Kidney (tissue), 22 donors: ENCODE measurements at places on chromosomes 12 and 14. TPM values are rescaled to one million over a fixed set of nuclear protein-coding genes. Genes with fewer than 3 reads are reported as not detected.

GRCh38 chr14:104356020-104356737 lies 217.8 kb downstream of the KIF26A start:
- H3K4me3 ChIP-seq: no peak overlapping the region
- no peaks in the 10 kb centered on the region for H3K4me1 ChIP-seq
- no peaks in the 10 kb centered on the region for H3K27me3 ChIP-seq
- no peaks in the 10 kb centered on the region for H3K36me3 ChIP-seq
- no peak overlapping the region for H3K27ac ChIP-seq

DNA sequence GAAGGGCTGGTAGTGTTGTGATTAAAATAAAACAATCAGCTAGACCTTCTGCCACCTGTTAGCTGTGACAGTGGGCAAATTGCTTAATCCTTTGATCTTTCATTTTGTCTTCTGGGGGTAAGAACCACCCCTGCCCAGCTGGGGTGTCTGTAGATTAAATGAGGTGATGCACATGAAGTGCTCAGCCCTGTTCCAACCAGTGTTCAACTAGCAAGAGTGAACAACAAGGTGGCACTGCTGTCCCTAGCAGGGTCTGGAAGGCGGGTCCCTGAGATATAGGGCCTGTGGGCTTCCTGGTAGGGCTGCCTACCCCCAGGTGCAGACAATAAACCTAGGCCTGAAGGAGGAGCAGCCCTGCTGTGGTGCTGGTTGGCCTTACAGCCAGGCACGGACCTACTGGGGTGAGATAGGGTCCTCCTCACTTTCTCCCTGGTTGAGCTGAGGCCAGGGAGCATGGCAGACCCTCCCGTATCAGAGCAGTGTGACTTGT lies 60.6 kb downstream of the ARL6IP4 start:
- H3K4me1 ChIP-seq: peaks cover 5% of the 10 kb centered on the region
- no peak overlapping the region for H3K27ac ChIP-seq

- H3K4me3 ChIP-seq: no peak overlapping the region
- no peaks in the 10 kb centered on the region for H3K27me3 ChIP-seq
- H3K36me3 ChIP-seq: no peaks in the 10 kb centered on the region
- no peak overlapping the region for H3K27ac ChIP-seq
- no peaks in the 10 kb centered on the region for H3K4me1 ChIP-seq
Measured at GRCh38 chr12:66241061-66242043, 52.3 kb downstream of the IRAK3 start.

- no peak overlapping the region for H3K4me3 ChIP-seq
- no peak for DNase-seq
- H3K4me1 ChIP-seq: no peaks in the 10 kb centered on the region
- no peaks in the 10 kb centered on the region for H3K36me3 ChIP-seq
- no peaks in the 10 kb centered on the region for H3K27me3 ChIP-seq
Measured at GRCh38 chr14:58680698-58681097, 42.9 kb downstream of the DACT1 start.

The KCNMB4 gene
- 3.9 TPM for total RNA-seq

DNA sequence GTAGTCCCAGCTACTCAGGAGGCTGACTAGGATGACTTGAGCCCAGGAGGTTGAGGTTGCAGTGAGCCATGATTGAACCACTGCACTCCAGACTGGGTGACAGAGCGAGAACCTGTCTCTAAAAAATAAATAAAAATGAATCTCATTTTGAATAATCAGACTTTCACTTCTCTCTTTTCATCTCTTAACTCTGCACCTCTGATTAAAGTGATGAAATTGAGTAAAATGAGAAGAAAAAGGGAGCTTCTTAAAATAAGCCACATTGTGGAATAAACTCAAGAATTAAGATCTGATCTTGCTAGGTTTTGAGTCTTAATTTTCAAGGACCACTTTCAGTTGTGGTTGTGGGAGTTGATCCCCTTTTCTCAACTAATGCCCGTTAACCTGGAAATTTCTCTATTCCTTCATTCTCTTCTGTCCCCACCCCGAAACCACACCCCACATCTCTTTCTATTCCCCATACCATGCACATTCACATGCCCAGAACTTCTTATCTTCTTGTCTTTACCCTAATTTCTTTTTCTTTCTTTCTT lies 70.9 kb upstream of the ETV6 start:
- H3K27ac ChIP-seq: no peak overlapping the region
- no peaks in the 10 kb centered on the region for H3K27me3 ChIP-seq
- DNase-seq: no peak
- no peaks in the 10 kb centered on the region for H3K36me3 ChIP-seq
- no peak overlapping the region for H3K4me3 ChIP-seq

- no peaks in the 10 kb centered on the region for H3K27me3 ChIP-seq
- H3K27ac ChIP-seq: peak overlapping the region; percentile 43
- H3K4me3 ChIP-seq: no peak overlapping the region
Measured at GRCh38 chr14:91934554-91935285, 12.8 kb downstream of the FBLN5 start.

The RNASE1 gene
- total RNA-seq: 201 TPM

The SYCP3 gene
- 0.25 TPM for total RNA-seq

GRCh38 chr14:61469781-61470180 lies 148.4 kb downstream of the PRKCH start:
- H3K36me3 ChIP-seq: no peaks in the 10 kb centered on the region
- no peak for DNase-seq
- H3K4me1 ChIP-seq: peaks cover 13% of the 10 kb centered on the region
- peak overlapping the region; percentile 88 for H3K27ac ChIP-seq

DNA sequence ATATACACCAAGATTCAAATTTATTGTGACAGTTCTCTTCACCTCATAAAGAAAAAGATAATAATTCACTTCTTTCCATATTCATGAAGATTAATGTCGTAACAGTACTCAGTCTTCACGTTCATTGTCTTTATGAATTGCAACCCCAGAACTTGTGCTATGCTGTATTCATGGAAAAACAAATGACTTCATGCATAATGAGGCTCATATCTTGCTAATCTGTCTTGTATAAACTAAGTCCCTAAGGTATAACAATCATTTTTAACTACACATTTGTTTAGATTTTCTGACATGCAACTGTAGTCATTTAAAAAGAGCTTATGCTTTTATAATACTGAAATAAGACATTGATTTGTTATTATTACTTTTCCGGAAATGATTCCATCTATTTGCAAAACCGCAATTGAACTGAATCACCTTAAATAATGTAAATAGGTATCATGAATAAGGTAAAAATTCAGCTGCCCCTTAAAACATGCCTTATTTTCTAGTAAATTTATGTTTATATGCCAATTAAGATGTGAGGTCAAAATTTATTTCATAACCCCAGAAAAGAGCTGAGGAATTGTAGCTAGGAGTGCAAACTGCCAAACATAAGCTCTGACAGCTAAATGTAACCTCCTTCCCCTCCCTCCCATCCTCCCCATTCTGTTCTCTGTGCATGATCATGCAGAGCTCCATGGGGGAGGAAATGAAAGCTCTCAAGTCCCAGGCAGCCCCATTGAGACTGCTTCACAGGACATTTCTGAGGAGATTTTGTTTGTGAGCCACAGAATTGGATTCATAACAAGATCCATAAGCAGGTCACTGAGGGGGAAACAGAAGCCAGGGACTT lies 301.6 kb downstream of the ATP23 start:
- H3K4me3 ChIP-seq: no peak overlapping the region
- H3K27ac ChIP-seq: no peak overlapping the region
- no peak for DNase-seq
- H3K27me3 ChIP-seq: no peaks in the 10 kb centered on the region
- H3K36me3 ChIP-seq: no peaks in the 10 kb centered on the region
- no peaks in the 10 kb centered on the region for H3K4me1 ChIP-seq

DNA sequence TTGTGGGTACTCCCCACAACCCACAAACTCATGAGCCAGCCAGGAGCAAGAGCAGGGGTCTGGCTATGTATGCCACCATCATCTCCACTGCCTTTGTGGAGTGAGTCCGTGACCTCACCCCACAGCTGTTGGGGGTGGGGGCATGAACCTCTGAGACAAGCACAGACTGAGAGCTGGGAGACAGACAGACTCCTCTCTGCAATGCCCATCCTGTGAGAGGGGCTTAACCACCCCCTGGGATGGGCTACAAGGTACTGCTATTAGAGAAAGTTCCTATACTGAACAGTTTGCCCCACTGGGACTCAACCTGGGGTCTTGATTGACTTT lies 84.5 kb downstream of the PITPNM2 start:
- no peaks in the 10 kb centered on the region for H3K4me1 ChIP-seq
- peak overlapping the region; percentile 67 for H3K27ac ChIP-seq
- no peaks in the 10 kb centered on the region for H3K27me3 ChIP-seq
- no peak for DNase-seq

GRCh38 chr12:113185180-113186032 lies at the start of the genes DDX54 and RITA1:
DDX54 (minus strand) TSS chr12:113185478; CDS start chr12:113185451, 27 bp downstream.
RITA1 (plus strand) TSS chr12:113185721; CDS start chr12:113186747, 1,026 bp downstream.
- DNase-seq: peak; percentile 94
- H3K4me3 ChIP-seq: peak within 1 kb of the TSS; percentile 90
- H3K27me3 ChIP-seq: no peaks in the 10 kb centered on the region
- H3K27ac ChIP-seq: peak within 1 kb of the TSS; percentile 95
- no peaks in the 10 kb centered on the region for H3K4me1 ChIP-seq
- peaks cover 8% of the 10 kb centered on the region for H3K36me3 ChIP-seq

DNA sequence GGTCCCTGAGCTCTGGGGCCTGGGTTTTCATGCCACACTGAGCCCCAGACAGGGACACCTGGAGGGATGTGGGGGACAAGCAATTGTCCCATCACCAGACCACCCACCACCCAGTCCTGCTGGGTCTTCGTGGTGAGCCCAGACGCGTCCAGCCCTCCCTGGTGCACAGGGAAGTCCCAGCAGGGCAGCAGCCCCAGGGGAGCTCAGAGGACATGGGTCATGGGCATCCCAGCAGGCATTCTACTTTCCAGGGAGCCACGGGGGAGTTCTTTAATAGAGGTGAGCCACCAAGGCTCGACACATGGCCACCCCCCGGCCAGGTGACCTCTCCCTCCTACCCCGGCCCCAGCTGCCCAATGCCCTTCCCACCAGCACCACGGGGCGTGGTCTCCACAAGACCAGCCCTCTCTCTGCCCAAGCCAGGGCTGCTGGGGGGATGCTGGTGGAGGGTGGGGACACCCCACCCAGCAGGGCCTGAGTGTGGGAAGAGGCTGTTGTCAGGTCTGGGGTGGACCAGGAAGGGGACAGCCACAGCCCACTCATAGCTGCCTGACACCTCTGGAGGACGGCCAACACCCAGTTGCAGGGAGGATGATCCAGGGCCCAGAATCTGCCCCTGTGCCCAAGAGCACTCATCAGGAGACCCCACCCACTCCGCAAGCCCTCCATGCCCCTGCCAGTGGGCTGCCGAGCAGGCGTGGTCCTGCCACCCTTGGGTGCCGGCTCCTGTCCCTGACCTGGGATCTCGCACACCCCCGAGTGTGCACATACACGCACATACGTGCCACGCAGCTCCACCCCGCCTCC lies 14.1 kb downstream of the AKT1 start:
- H3K4me3 ChIP-seq: no peak overlapping the region
- H3K4me1 ChIP-seq: no peaks in the 10 kb centered on the region

DNA sequence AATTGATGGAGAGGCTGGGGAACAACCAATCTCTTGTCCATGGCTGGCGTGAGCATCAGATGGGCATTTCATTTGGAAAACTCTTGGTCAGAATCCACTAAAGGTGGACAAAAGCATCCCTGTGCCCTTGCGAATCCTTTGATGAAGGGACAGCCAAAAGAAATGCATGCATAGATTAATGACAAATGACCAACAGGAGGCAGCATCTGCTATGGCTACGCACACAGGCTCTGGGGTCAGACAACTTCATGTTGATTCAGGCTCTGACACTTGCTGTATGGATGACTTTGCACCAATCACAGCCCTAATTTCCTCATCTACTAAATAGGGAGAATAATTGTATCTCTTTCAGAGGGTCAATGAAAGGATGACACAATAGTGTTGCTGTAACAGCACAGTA lies 117.5 kb downstream of the ASCL4 start:
- no peaks in the 10 kb centered on the region for H3K4me1 ChIP-seq
- no peaks in the 10 kb centered on the region for H3K36me3 ChIP-seq
- no peak overlapping the region for H3K27ac ChIP-seq
- H3K4me3 ChIP-seq: no peak overlapping the region

DNA sequence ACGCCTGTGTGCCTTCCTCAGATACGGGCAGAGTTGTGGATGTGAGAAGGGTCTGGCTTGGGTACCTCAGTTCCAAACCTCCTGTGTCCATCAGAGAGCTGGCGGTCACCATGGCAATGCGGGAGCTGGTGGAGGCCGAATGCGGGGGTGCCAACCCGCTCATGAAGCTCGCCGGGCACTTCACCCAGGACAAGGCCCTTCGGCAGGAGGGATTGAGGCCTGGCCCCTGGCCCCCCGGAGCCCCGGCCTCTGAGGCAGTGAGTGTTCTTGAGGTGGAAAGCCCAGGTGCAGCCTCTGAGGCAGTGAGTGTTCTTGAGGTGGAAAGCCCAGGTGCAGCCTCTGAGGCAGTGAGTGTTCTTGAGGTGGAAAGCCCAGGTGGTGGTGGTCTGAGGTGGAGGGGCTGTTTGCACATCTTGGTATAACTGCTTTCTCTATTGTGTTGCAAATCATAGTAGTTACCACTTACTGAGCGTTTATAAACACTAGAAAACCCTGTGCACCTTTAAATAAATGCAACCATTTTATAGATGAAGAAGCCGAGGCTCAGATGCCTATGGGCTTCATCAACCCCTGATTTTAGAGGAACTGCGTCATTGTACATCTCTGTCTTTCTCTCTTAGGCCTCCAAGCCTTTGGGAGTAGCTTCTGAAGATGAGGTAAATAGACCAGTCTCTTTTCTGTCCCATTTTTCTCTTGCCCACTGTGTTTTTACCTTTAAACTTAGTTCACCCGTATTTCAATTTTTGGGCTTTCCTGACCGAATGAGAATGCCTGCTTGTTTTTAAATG lies 976 bp downstream of the PEX5 start:
- H3K27ac ChIP-seq: peak overlapping the region; percentile 81
- H3K4me3 ChIP-seq: peak overlapping the region; percentile 81
- H3K36me3 ChIP-seq: peaks cover 3% of the 10 kb centered on the region
- no peak for DNase-seq
- peaks cover 14% of the 10 kb centered on the region for H3K4me1 ChIP-seq
